ENCODE measurements at places on chromosomes 6 and 20.

DNA sequence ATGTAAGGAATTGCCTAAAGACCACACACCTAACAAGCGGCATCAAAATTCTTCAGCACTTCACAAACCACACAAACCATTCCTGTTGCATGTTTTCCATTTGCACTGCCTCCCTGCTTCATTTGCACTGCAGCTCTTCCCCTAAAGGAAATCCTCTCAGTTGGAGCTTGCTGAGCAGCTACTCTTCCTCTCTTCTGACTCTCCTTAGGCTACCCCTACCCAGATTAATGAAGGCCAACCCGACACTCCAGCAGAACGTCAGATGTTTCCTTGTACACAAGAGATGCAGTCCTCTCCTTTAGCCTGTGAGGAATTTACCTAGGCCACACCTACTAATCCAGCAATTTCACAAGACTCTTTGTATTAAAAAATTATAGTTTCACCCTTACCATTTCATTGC is 8.1 kb downstream of the BEND6 start:
- no peak for DNase-seq

GRCh38 chr6:130466052-130466747 is 100.4 kb downstream of the TMEM200A start:
- no peak for DNase-seq

DNA sequence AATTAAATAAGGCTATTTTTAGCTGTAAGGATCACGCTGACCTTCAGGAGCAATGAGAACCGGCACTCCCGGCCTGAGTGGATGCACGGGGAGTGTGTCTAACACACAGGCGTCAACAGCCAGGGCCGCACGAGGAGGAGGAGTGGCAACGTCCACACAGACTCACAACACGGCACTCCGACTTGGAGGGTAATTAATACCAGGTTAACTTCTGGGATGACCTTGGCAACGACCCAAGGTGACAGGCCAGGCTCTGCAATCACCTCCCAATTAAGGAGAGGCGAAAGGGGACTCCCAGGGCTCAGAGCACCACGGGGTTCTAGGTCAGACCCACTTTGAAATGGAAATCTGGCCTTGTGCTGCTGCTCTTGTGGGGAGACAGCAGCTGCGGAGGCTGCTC is 84.0 kb downstream of the RAMACL start:
- DNase-seq = no peak

DNA sequence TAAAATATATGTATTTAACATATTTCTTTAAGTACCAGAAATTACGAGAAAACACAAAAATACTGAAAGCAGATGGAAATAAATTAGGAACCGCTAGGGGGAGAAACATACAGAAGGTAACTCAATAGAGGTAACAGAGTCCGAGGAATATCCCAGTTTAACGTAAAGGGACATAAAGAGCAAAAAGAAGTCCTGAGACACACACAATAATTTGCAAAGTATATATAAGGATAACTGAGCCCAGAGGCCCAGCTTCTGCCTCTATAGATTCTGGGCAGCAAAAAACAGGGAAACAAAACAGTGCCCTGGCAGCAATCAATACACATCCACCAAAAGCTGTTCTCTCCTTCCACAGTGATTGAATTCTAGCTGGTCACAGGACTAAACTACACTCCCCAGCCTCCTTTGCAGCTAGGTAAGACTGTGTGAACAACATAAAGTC is 15.1 kb downstream of the TBC1D32 start:
- DNase-seq = peak; percentile 9

GRCh38 chr6:132971676-132972075 is 157.3 kb downstream of the RPS12 start:
- no peak for DNase-seq

DNA sequence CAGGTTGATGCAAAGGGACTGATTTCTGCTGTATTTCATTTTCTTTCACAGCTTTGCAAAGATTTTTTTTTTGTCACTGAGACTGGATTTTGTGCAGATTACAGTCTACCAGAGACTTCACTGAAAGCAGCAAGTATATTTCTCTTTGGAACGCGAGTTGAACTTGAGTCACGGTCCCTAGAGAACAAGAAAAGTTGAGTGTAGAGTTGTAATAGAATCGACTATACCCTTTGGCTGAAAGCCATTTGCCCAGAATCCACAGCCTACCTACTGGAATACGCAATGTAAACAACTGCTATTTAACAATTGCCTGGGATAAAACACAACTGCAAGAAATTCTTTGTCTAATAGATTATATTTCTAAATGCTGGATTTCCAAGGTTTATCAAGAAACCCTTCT is 520.6 kb downstream of the HDGFL1 start:
- DNase-seq = no peak

DNA sequence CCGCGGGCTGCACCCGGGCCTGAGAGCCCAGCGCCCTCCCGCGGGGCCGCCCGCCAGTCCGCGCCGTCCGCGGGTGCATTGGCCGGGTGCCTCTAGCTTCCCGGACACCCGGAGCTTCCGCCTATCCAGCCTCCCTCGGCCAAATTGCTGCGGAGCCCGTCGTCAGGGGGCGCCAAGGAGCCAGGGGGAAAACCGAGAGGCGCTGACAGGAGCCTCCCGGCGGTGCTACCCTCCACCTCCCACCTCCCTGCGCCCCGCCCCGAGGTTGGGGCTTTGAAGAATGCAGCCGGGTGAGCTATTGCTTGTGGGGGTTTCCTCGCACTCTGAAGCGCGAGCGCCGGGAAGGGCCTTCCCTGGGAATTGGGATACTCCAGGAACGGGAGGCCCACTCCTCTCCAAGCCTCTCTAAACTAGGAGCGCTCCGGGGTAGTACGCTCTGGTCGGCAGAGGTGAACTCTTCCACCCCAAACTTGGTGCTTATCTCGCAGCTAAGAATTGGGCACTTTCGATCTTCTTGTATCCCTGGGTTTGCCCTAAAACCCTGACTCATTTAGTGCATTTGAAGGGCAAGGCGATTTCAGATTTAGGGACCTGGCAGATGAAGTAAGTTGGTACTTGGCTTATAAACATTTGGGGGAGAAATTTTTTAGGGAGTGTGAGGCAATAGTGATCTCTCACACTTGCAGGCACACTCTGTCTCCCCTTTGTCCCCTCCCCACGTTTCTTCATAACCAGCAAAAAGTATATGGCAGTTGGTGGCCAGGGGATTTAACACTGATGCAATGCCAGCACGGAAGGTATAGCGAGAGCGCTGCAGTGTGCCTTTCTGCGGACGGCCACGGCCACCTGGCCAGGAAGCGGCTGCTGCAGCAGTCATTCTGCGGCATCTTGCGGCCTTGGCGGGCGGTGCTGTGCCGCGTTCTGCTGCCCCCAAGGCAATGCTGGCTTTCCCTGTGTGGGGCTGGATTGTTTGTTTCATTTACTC is 556 bp downstream of the BEND6 start:
- peak; percentile 49 for DNase-seq

GRCh38 chr20:51487076-51487475 is 55.4 kb downstream of the NFATC2 start:
- no peak for DNase-seq

- no peak for DNase-seq
Observed at GRCh38 chr6:114171473-114171872, 171.3 kb downstream of the HS3ST5 start.

GRCh38 chr20:32779500-32780211 is 17.5 kb downstream of the DNMT3B start:
- no peak for DNase-seq

DNA sequence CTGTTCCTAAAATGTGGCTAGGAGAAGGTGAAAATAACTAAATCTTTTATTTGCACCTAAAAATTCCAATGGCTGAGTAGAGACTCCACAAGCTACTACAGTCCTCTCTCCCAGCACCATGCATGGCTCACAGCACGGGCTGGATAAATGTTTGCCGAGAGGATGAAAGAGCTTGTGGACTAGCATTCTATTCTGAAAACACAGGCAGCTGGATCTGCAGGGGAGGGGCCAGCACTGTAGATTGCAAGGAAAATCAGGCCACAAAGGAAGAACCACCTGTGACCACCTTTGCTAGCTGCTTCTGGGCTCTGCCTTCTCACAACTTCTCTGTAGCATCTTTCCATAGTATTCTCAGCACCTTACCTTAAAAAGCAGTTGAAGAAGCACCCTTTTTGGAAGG is 46.6 kb downstream of the CLIC5 start:
- no peak for DNase-seq

GRCh38 chr20:31859266-31859997 is 10.9 kb downstream of the DUSP15 start:
- DNase-seq = no peak

- no peak for DNase-seq
Observed at GRCh38 chr6:21801446-21802174, 208.1 kb downstream of the SOX4 start.

GRCh38 chr20:58175425-58175824 is 53.0 kb downstream of the ANKRD60 start:
- no peak for DNase-seq

DNA sequence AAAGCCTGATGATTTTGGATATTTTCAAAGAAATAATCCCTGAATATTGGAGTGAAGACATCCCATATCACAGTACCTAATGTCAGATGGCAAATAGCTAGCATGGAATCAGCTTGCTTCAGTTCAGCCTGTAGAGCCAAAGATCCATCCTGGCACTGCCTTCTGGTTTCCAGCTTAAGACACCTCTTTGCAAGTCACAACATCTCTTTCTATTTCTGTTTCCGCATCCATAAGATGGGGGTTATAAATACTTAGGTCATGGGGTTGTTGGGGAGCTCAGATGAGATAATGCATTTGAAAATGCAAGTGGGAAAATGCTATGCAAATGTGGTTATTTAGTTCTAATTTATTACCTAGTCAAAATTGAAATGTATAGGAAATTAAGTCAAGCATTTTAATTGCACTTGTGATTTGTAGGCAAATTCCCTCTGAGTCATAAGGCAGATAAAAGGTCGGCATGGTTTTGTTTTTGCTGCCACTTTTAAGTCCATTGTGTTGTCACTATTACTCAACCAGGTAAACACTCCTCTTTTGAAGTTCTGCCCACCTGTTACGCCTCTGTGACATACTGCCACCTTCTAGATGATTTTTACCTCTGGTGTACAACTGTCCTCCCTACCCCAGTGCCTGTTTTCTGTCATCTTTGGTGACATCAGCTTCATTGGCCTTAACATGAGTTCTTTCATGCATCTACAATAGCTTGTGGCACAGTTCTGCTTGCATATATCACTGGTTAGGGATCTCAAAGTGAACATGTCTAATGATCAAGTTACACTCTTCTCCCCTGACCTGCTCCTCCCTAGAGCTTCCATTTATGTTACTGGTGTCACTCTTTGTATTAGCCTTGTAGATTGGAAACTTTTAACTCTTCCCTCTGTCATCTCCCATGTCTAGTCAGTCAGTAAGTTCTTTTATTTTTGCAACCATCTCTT is 96.6 kb downstream of the CDKAL1 start:
- no peak for DNase-seq

DNA sequence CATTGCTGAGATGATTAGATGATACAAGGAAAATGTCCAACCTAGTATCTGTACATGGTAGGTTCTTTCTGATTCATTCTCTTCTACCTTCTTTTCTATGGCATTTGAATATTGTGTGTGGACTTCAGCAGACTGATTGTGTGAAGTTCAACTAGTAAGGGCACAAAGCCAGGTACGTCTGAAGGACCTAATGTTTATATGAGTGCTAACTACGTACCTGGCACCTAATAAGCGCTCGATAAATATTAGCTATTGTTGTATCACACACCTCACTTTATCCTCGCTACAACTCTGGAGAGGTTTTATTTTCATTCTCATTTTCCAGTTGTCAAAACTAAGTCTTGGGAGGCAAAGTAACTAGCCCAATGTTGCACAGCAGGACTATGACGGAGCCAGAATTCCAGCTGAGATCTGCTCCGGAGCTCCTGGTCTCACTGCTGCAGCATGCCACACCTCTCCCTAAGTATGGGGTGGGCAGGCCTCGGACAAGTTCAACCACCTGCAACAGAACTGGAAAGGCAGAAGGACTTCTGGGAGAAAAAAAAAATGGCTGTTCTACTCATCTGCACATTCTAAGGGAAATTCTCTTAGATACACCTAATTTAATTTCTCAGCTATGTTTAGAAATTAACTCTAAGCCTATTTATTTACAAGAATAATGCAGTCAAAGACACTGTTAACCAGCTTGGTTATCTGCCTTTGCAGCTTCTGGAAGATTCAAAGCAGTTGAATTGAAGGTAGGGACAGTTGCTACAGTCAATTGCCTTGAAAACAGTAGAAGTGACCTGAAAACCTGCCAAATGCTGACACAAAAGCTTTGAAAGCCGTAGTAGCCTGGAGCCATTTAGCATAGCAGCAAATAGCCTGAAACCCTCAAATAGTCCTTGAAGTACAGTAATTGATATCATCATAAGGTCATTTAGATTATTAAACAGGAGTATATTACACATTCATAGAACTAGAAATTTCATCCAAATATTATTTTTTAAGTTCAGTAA is 165.0 kb downstream of the PDE7B start:
- no peak for DNase-seq

- no peak for DNase-seq
Observed at GRCh38 chr20:38477747-38478146, 5.1 kb downstream of the RALGAPB start.

GRCh38 chr20:57688864-57689263 is 21.0 kb downstream of the PMEPA1 start:
- DNase-seq = no peak

DNA sequence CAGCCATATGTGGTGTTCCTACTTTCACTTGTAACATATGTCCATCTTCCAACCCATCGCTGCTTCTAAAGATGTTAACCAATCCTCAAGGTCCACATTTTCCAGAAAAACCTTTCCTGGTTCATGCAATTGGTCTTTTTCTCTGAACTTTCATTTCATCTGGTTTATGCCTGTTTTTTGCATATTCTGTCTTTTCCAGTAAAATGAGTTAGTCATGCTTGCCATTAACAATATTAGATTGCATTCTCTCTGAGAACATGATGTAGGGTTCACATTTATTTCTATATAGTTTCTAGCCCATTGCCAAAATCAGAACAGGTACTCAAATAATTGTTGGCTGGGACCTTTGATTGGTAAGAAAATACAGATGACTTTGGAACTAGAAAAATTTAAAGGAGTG is 36.7 kb downstream of the HIVEP2 start:
- DNase-seq = no peak

DNA sequence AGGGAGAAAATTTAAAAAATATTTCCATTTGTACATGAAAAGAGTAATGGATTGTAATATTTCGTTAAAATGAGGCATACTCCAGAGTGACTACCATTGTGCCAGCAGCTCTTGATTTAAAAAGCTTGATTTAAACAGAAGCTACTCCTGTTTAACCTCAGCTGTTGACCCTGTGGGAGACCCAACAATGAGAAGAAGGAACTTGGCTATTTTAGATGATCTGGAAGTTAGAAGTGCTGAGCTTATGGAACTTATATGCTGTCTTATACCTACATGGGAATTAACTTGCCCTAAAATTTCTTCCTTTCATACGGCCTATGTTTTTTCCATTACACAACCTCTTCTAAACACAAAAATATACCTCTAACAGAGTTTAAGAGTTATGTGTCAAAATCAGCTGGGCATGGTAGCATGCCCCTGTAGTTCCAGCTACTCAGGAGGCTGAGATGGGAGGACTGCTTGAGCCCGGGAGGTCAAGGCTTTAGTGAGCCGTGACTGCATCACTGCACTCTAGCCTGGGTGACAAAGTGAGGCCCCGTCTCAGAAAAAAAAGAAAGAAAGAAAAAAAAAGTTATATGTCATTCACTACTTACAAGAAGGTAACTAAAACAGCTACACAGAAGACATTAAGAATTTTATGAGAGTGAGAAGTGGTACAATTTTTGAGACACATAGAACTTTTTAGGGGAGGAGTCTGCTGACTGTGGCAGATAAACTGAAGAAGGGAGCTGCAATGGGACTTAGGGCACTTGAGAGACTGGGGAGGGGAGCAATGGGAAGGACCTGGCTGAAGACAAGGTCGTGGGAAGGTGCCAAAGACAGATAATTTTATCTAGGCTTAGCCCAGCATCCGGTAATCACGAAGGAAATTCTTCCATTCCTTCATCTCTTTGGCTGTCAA is 139.9 kb downstream of the MYB start:
- no peak for DNase-seq

Data from CD4-positive, alpha-beta T cell treated with Interleukin-12 subunit alpha and Interleukin-12 subunit beta, for 1 hour (primary cell).